ENCODE measurements at places on chromosomes 3 and 15. TPM values are rescaled to one million over a fixed set of nuclear protein-coding genes. Genes with fewer than 3 reads are reported as not detected.

EXD1 gene
- polyA plus RNA-seq = 0.40 TPM

KPNA4 gene
- 23.1 TPM for polyA plus RNA-seq

ASB14 gene
- not detected for polyA plus RNA-seq

ITPKA gene
- polyA plus RNA-seq = 1.1 TPM

SECISBP2L gene
- 45.9 TPM for polyA plus RNA-seq

TM6SF1 gene
- 0.16 TPM for polyA plus RNA-seq

STRIT1 gene
- 1.1 TPM for polyA plus RNA-seq

KLF15 gene
- polyA plus RNA-seq = 0.46 TPM

HDC gene
- polyA plus RNA-seq = 6.0 TPM

SSR3 gene
- 75.1 TPM for polyA plus RNA-seq

SENP7 gene
- 273 TPM for polyA plus RNA-seq

TMEM108 gene
- 2.9 TPM for polyA plus RNA-seq

SPESP1 gene
- not detected for polyA plus RNA-seq

HRG gene
- not detected for polyA plus RNA-seq

ROPN1 gene
- not detected for polyA plus RNA-seq

SLC9C1 gene
- not detected for polyA plus RNA-seq

RAB6B gene
- 60.8 TPM for polyA plus RNA-seq

PRSS50 gene
- polyA plus RNA-seq = not detected

TRAK1 gene
- 39.3 TPM for polyA plus RNA-seq

SMAD6 gene
- 0.16 TPM for polyA plus RNA-seq

TRPM1 gene
- not detected for polyA plus RNA-seq

ARPP21 gene
- 12.8 TPM for polyA plus RNA-seq

SLC12A8 gene
- polyA plus RNA-seq = 4.6 TPM

PLSCR5 gene
- 0.37 TPM for polyA plus RNA-seq

C2CD4A gene
- polyA plus RNA-seq = not detected

NRROS gene
- polyA plus RNA-seq = not detected

SUMF1 gene
- 4.5 TPM for polyA plus RNA-seq

ACP3 gene
- not detected for polyA plus RNA-seq

CRYGS gene
- 7.7 TPM for polyA plus RNA-seq

FBXO22 gene
- polyA plus RNA-seq = 44.2 TPM

BMF gene
- polyA plus RNA-seq = 5.8 TPM

CLSTN2 gene
- 12.3 TPM for polyA plus RNA-seq

ERICH6 gene
- polyA plus RNA-seq = not detected

CLEC3B gene
- polyA plus RNA-seq = 4.9 TPM
